IPS-NIHi11 (cell line): ENCODE measurements at places on chromosomes 6 and 20.

GRCh38 chr6:145042559-145042958, 692.8 kb downstream of the EPM2A start:
- DNase-seq: no peak

DNA sequence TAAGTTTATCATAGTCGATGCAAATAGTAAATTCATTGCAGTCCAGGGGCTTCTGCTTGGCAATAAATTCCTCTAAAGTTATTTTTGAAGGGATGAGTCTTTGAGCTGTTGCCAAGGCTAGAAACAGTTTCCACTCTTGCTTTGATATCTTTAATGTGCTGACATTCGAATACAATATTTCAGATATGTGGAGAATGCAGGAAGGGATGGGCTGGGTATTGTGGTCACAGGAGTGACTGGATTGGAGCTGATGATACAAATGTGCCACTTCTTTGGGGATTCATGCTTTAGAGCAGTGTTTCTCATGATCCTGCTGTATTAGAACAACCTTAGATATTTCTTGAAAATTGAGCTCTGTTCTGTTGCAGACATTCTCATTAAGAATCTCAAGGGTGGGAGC, 139.0 kb downstream of the PRDM13 start:
- DNase-seq: no peak

DNA sequence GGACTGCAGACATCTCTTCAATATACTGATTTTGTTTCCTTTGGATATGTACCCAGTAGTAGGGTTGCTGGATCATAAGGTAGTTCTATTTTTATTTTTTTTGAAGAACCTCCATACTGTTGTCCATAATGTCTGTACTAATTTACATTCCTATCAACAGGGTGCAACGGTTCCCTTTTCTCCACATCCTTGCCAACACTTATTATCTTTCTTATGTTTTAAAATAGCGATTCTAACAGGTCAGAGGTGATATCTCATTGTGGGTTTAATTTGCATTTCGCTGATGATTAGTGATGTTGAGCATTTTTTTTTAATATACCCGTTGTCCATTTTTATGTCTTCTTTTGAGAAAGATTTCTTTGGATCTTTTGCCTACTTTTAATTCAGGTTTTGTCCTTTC, 2.0 kb upstream of the TP53RK start:
- no peak for DNase-seq

GRCh38 chr6:166907373-166907841, 48.9 kb downstream of the RNASET2 start:
- no peak for DNase-seq

DNA sequence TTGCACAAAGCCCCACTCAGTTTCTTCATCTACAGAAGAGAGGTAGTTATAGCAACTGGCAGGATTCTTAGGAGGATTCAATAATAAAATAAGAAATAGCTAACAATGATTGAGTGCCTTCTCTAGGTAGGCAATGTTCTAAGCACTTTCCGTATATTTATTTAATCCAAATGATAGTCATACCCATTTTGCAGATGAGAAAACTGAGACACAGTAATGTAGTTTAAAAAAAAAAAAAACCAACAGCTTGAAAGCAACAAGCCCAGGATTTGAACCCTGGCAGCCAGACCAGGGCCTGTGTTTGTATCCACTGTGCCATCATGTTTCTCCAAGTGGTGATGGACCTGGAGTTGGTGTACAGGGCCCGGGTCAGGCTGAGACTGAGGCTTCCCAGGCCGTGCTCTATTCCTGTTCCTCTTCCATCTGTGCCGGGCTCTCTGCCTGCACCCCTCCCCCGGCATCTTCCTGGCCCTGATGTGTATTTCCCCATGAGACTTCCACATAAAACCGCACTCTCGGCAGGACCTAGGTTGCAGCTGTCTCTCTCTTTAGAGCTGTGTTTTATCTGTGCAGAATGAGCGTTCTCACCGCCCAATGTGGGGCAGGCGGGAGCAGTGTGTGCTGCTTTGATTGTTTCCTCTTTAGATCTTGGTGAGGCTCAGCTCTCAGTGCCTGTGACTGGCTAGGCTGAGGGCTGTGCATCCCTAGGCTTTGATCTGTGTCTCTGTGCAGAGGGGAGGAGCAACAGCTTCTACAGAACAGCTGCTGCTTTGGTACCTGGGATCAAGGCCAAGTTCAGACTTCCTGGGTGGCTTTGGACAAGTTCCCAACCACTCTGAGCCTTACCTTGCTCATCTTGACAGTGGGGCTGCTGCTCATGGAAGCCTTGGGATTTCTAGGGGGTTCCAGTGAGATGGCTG, 49.5 kb downstream of the TOX2 start:
- no peak for DNase-seq

- peak; percentile 81 for DNase-seq
Measured at GRCh38 chr20:47676219-47676721, 109.0 kb downstream of the SULF2 start.

DNA sequence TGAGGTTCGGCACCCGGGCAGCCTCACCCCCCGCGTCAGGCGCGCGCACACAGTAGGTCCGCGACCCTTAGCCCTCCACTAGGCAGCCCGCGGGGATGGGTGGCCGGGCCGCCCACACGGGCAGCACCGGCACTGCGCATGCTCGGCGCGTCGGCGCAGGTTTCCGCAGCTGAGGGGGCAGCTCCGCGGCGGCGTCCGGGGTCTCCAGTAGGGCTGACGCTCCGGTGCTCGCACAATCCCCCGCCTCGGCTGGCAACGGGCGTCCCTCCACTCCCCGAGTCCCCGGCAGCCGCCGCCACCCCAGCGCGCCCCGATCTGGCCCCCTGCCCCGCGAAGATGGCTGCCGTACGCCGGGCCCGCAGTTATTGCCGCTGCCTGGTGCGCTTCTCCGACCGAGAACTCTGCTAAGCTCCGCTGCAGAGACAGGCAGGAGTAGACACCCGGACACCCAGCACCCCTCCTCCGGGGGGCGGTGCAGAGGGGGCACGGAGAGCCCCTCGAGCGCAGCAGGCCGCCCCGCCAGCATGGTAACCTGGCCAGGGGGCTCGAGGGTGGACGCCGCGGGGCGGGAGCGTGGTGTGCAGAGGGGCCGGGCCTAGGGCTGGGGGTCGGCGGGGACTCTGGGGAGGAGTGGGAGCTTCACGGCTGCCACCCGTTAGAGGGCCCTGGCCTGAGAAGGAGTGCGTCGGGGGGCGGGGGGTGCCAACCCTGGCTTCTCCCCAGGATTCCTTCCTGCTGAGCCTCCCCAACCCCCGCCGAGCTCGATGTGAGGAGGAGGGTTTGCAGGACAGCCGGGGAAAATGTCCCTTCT, at the start of gene FBXO9:
Gene FBXO9 (plus strand): TSS at position 139 of the 811 bp plus-strand sequence. CDS start 386 bp downstream, at position 525.
- DNase-seq: peak; percentile 88

DNA sequence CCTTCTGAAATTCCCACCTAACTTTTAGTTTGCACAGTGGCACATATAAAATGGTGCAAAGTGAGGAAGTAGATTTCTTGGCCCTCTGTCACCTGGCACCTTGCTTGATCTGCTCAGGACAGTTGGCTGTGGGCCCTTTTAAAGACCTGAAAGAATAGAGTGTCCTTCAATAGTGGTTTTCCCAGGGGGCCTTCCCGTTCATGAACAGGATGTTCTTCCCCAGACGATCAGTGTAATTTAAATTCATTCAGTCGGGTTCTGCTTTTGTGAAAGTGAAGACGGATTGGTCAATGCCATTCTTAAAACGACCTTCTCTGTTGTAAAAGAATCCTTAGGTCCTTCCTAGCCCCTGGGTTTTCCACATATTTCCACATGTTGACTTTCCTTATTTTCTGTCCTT, 178.5 kb downstream of the SASH1 start:
- no peak for DNase-seq

GRCh38 chr6:89393659-89394058, 18.4 kb downstream of the RRAGD start:
- no peak for DNase-seq

- DNase-seq: no peak
Measured at GRCh38 chr6:138115201-138115600, 8.0 kb upstream of the PERP start.

- DNase-seq: no peak
Measured at GRCh38 chr6:100730001-100730980, 150.8 kb downstream of the ASCC3 start.

DNA sequence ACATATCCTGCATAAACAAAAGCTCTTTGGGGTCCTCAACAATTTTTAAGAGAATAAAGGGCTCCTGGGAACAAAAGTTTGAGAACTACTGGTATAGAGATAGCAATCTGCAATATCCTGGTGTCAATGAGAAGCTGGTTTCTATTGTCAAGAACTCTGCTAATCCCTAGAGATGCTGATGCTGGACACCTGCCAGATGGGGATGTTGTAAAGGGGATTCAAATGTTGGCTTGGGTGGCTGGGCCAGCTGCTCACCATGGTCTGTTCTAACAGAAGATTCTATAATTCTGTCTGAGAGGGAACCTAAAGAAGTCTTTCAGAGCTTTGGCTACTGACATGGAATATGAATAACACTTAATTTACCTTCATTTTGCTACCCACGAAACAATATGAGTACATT, 137.8 kb downstream of the BTBD9 start:
- DNase-seq: no peak

- DNase-seq: no peak
Measured at GRCh38 chr6:135680964-135681913, 170.3 kb upstream of the PDE7B start.

DNA sequence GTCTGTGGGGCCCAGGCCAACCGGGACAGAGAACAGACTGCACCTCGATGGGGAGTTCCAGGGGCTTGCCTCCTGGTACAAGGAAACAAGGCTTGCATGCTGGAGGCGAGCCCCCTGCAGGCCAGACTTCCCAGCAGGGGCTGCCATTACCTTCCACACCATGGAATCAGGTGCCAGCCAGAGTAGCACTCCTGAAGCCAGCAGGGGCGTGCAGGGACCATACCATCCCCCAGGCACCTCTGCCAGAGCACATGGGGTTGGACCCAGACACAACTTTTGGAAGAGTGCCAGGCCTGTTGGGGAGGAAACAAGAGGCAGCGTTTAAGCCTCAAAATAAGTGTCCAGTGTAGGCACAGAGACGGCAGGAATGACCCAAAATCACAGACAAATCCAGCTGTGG, 6.5 kb downstream of the DDO start:
- peak; percentile 42 for DNase-seq

GRCh38 chr6:96917098-96917497, 7.4 kb upstream of the KLHL32 start:
- no peak for DNase-seq

DNA sequence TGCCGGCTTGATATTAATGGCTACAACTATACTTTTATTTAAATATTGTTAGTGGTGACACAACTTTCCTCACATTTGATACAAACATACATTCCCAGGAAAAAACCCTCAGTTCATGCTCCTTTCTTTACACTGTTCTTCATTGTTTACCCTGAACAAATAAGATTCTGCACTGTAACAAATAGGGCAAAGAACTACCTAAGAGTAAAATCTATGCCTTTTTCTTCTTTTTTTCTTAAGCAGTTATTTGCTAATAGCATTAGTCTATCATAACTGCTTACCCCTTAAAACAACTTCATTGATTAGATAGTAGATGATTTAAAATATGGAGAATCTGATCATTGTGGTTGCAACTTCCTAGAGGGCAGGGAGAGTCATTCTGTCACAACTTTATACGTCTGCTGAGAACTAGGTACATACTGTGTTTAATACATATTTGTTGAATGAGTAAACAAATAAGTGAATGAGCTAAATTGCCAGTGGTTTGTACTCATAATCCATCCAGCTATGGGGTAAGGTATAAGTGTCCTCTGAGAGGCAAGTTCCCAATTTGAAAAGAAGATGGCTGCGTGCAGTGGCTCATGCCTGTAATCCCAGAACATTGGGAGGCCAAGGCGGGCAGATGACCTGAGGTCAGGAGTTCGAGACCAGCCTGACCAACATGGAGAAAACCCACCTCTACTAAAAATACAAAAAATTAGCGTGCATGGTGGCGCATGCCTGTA, 161.0 kb downstream of the CDK19 start:
- no peak for DNase-seq

DNA sequence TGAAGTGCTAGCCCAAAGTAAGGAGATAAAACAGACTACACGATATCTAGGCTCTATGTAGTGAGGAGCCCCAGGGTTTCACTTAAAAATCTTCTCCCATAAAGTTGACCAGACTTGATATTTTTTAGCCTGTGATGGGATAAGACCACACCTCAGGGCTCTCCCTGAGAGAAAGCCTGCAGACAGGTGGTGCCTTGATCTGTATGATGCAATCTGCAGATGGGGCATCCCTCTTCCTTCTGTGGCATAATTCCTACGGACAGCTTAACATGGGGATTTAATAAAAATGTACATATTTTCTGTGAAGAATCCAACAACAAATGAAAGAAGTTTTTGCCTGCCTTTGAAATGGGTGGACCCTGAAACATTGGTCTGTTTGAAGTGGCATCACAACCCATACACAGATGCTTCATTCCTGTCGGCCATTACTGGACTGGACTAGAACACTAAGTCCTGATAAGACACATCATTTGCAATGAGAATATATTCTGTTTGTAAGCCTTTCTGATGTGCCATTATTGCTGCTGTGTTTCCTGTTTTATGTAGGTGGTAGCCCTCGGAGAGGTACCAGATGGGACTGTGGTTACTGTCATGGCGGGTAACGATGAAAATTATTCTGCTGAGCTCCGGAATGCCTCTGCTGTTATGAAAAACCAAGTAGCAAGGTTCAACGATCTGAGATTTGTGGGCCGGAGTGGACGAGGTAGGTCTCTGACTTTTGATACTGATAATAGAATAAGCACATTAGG, 53.8 kb upstream of the SUPT3H start:
- no peak for DNase-seq
